ENCODE measurements at places on chromosomes 1 and 21.

DNA sequence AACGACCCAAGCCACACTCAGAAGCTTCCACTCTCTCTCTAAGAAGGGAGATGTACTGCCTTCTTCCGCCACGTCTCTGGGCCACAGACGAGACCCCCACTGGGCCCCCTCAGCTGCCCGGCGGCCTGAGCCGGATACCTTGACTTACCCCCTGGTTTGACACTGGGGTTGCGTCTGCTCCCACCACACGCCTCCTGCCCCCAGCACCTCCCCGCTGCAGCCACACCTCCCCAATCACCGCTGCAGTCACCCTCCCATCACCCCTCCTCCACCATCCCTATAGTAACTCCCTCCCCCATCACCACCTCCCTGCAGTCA lies 10.7 kb downstream of the PANK4 start:
- no peak for DNase-seq

- no peak for DNase-seq
Observed at GRCh38 chr1:201028461-201028889, 5.0 kb upstream of the KIF21B start.

- DNase-seq = no peak
Observed at GRCh38 chr21:46062471-46063211, 35.3 kb upstream of the COL6A2 start.

DNA sequence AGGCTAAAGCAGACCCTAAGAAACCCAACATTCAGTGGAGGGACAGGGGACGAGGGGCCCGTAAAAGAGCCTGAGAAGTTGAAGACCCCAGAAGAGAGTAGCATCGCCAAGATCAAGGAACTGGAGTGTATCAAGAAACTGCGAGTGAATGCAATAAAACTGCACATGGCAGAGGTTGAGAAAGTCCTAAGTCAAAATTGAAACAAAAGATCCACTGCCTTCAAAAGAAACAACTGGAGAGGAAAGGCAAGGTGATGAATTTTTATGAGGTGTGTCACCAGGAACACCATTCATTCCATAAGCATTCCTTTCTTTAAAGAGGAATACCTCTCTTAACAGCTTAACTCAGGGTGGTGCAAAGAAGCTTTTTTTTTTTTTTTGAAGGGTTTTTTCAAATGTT lies 38.3 kb upstream of the ADORA3 start:
- no peak for DNase-seq

DNA sequence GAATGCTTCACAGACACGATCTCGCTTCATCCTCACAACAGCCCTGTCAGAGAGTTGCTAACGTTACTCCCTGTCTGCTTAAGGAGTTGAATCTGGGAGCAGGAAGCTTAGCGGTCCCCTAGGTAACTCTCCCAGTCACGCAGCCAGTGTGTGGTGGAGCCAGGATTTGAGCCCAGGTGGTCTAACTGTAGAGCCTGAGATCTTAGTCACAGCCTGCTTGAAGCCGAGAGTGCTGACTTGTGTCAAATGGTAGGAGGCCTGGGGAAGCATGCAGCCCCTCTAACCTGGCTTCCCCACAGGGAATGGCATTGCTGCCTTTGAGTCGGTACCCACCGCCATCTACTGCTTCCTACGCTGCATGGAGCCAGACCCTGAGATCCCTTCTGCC lies 4.1 kb downstream of the ADPRS start:
- DNase-seq = no peak

DNA sequence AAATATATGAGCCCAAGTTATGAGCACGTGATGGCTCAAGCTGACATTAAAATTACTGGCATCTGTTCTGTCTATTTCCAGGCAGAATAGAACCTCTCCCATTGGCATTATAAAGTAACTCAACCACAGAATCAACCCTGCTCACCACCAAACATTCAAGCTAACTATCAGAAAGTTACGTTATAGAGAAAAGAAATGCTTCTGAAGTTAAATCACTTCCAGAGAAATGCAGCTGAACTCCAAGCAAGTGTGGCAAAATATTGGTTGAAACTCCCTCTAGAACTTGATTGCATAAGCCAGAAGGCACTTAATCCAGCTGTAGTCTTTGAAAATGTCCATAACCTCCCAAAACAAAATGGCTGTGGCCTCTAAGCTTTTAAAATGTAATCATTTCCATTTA lies 36.2 kb upstream of the UBE2U start:
- no peak for DNase-seq

DNA sequence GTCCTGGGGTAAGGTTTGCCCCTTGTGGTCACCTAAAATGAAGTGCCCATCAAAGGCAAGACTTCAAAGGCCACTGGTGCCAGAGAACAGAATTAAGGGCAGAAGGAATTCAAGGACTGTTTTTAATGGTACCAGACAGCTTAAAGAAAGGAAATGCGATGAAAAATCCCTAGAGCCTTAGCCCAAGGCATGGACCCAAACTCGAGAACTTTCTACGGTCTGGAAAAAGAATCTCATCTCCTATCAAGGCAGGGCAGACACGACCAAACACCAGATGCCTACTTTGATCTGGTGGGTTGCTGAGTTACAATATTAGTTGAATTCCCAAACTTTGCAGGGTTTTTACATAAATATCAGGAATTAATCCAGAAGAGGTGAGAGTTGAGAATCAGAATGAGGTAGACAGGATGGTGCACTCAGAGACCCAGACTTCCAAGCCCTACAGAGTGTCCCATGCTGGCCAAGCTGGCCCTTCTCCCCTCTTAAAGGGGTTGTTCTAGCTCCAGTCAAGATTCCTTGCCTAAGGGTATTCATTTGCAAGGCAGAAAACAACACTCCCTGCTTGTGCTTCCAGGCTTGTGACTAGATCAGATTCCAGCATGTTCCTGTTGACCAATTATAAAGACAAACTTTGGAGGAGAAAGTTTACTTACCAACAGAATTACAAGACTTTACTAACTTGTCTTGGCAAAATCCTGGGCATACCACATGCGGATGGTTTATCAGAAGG lies 48.0 kb downstream of the EDN2 start:
- DNase-seq = no peak

DNA sequence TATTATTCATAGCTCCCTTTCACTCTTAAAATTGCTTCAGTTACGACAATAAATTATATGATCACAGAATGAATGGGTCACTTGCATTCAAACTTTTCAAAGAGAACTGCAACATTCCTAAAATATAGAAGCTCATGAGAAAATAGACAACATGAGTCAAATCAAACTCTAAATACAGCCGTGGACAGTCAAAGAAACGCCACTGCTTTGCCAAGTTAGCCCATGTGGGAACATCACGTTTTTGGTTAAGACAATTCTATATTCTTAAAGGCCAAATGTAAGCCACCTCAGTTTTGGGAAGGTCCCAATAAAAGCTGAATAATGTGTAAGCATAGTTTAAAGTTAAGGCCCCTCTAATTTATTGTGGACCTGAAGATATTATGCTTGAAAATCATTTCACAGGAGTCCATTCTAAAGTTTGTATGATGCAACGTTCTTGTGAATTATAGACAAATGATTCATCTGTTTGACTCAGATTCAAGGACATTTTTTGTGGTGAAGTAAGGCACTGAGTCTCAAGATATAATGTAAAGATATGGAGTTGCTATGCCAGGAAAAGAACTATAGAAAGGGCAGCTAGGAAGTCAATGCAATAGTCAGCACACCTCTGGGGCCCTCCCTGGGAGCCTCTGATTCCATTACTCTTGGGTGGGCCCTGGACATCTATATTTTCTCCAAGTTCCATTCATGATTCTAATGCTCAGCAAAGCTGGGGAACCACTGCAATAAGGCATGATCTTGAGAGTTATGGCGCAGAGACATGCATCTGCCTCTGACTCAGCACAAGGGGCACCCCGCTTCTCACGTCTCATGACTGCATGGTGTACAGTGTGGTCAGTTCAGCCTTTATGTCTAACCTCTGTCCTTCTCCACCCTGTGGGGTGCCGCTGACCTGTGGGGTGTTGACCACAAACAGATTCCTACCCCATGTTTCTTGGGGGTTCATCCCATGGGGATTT lies 33.9 kb downstream of the ETS2 start:
- DNase-seq = peak; percentile 79

DNA sequence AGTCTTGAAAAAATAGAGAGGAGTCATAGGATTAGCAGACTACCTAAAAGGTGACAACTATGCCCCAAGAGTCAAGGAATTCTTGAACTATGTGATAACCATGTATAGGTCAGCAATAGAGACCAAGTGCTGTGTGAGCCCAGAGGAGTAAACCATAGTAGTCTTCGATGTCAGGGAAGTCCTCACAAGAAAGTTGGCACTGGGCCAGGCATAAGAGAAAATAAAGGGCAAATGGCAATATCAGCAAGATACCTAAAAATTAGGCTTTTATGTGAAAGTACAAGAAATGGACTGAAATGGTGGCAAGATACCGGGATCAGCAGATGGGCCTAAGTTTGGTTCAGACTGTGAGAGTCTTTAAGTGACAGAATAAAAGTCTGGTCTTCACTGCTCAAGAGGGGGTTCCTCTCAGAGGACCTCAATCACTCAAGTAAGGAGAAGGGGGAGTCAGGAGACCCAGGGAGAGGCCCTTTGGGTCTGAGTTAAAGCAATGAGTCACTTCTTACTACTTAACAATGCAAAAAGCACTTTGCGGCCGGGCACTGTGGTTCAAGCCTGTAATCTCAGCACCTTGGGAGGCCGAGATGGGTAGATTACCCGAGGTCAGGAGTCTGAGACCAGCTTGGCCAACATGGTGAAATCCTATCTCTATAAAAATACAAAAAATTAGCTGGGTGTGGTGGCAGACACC lies 95.0 kb downstream of the TEX35 start:
- DNase-seq = no peak

- no peak for DNase-seq
Observed at GRCh38 chr1:18238190-18238589, 130.6 kb downstream of the IGSF21 start.

Data from epithelial cell of prostate (primary cell).